NCI-H226 (cell line): ENCODE measurements at places on chromosomes 3 and 15.

DNA sequence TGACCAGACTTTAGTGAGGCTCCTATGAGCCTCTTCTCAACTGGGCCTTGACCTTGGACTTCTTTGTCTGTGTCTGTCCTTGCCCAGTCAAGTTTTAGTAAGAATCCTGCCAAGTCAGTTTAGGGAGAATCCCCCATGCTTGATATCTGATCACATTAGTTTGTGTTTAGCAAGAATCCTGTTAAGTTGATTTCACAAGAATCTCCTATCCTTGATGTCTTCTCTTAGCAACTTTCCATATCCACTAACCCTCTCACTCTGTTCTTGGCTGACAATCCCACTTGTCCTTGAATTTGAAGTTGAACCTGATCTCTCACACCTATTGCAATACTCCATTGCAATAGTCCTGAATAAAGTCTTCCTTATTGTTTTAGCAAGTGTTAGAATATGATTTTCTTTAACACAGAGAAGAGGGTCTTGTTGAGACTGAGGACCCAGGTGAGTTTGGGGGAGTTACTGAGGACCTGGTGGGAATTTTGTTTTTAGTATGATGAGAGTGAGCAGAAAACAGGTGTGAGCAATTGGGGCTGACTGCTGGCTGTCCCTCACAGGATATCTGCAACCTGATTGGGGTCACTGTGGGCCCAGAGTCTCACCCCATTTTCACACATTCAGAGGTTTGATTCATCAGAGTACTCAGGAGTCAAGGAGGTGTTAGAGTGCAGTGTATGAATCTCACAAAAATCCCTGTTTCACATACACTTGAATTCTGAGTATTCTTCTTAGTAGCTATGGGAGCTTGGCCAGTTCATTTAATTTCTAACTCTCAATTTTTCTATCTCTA, 39.9 kb upstream of the TNFAIP8L3 start:
- DNase-seq, result no peak

DNA sequence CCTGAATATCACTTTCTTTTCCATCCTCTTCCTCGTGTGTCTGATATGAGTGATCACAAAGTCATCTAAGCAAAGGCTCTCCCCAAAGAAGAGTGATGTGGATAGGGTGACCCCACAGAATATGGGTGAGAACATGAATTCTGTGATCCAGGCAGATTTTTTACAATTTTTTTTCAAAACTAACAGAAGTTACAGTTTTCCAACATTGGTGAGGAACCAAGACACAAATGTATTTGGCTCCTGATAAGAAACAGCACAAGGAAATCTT, 27.0 kb downstream of the ANXA2 start:
- no peak for DNase-seq

GRCh38 chr3:126540951-126541627, 17.1 kb downstream of the CHST13 start:
- DNase-seq, result no peak

- DNase-seq, result no peak
Observed at GRCh38 chr3:109122690-109123089, 4.8 kb upstream of the MORC1 start.

DNA sequence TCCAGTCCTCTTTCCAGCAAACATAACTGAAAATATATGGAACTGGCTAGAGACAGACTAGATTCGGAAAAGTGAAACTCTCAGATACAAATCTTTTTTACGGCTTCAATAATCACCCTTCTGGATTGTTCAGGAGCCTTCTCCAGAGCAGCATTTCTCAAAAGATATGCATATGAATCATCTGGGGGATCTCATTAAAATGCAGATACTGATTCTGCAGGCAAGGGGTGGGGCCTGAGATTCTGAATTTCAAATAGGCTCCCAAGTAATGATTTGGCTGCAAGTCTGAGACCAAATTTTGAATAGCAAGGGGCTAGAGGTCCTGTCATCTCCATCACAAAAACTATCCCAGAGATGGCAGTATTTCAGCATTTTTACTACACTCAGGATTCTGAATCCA, 165.4 kb downstream of the CTNNB1 start:
- DNase-seq, result no peak

- peak; percentile 99 for DNase-seq
Observed at GRCh38 chr3:23685541-23686258, 120.1 kb upstream of the UBE2E1 start.

DNA sequence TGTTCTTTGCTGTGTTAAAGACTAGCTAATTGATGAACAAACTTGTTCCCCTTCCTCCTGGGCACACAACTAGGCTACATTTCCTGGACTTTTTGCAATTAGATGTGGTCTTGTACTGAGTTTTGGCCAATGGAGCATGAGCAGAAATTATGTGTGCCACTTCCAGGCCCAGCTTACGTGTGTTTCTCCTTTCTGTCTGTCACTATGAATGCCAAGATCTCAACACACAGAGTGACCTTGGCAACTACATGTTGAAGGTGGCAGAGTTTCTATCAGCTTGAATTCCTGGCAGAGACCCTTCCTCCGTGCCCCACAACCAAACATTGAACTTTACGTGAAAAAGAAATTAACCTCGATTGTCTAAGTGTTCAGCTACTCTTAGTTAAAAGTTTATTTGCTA, 81.7 kb upstream of the PIAS1 start:
- no peak for DNase-seq

GRCh38 chr3:9583792-9584191, 30.2 kb upstream of the LHFPL4 start:
- no peak for DNase-seq

GRCh38 chr3:184816614-184817013, 4.6 kb downstream of the VPS8 start:
- DNase-seq, result no peak

- DNase-seq, result no peak
Observed at GRCh38 chr3:26630669-26631389, 8.3 kb downstream of the LRRC3B start.

GRCh38 chr3:171935261-171936123, 92.3 kb downstream of the TMEM212 start:
- no peak for DNase-seq

GRCh38 chr15:33119865-33120264, 74.6 kb downstream of the FMN1 start:
- no peak for DNase-seq

DNA sequence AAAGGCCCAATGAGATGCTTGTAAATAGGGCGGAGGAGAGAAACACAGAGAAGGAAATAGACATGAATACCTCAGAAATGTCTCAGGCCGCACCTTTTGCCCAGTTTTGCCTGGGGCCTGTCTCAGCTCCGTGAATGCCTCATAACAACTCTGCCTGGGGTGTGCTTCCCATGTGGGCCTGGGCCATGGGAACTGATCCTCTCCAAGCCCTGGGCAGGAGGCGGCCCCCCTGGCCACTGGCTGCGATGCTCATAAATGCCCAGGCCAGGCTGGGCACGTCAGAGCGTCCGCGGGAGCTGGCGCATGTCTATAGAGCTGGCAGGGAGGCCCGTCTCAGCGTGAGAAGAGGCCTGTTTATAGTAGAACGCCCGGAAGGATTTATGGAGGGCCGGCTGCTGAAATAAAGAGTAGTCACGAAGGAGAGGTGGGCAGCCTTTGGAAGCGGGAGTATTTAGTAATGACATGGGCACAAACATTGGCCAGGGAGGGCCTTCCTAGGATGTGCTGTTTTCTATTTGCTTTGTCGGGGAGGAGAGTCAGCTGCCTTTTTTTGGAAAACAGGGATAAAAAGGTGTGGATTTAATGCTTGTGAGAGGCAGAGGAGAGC, 85.9 kb upstream of the IGF1R start:
- no peak for DNase-seq

DNA sequence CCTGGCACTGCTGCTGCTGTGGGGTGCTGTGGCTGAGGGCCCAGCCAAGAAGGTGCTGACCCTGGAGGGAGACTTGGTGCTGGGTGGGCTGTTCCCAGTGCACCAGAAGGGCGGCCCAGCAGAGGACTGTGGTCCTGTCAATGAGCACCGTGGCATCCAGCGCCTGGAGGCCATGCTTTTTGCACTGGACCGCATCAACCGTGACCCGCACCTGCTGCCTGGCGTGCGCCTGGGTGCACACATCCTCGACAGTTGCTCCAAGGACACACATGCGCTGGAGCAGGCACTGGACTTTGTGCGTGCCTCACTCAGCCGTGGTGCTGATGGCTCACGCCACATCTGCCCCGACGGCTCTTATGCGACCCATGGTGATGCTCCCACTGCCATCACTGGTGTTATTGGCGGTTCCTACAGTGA, 2.1 kb downstream of the GRM2 start:
- no peak for DNase-seq

GRCh38 chr3:114834175-114834940, 312.7 kb downstream of the ZBTB20 start:
- DNase-seq, result no peak

GRCh38 chr3:184805351-184806038, 6.5 kb upstream of the VPS8 start:
- DNase-seq, result no peak

- DNase-seq, result no peak
Observed at GRCh38 chr15:77988347-77989295, 88.9 kb downstream of the TBC1D2B start.

DNA sequence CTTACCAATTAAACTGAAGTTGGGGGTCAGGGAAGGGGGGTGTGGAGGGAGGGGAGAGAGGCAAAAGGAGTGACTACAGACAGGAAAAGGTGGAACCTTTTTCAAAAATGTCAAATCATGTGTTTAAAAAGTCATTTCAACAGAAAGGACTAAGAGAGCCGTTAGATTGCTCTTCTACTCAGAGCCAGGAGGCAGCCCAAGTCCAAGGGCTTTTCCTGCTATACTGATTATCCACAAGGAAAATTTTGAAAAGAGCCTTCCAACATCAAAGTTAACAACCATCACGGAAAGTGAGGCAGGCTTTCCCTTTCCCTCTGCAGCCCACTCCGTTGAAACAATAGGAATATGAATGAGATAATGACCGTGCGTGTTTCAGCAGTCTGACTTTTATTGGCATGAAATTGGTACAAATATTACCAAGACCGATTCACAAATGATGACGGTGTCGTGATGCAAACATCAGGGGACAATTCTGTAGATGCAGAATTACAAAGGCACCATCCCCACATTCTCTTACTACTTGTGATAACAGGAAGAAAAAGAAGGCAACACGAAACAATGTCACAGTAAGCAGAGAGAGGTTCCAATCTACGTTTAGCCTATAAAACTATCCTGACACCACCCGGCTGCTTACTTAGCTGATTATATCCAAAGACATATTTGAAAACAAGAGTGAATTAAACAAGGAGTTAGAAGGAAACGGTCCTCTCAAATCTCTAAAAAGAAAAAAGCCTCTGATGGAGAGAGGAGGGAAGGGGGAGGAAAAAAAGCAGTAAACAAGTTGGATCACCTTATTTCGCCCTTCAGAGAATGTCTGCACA, 453.7 kb downstream of the FOXP1 start:
- DNase-seq, result no peak

- no peak for DNase-seq
Observed at GRCh38 chr15:44719293-44719999, 8.1 kb downstream of the B2M start.

DNA sequence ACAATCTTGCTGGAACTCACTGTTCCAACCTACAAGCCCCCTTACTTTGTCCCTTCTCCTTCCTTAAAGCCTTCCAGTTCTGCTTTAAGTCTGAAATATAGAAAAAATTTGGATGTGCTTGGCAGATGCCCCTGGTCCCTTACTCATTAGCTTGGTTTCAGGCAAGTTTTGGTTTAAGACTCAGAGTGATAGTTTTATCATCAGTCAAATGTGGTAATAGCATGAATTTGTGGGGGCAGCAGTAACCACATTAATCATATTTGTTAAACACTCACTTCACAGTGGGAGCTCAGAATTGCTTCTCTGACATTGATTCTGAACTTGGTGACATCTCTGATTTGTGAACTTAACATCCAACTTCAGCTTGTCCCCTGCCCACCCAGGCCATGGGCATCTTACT, 58.3 kb upstream of the ALDH1A3 start:
- peak; percentile 25 for DNase-seq

DNA sequence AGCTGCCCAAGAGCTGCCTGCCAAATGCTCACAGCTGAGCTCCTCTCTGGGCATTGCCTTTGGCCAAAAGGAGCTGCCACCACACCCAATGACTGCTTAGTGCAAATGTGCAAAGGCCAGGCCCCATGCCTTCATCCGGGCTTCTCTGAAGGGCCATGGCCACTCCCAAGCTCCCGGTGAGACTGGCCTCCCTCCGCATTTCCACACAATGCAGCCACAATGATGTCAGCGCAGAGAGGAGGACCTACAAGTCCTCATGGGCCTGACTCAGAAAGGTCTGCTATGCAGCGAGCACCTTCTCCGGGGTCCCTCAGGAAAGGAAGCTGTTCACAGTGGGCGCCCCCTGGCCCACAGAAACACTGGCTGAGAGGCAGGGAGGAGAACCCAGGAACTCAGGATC, 12.7 kb downstream of the OXTR start:
- no peak for DNase-seq

- DNase-seq, result no peak
Observed at GRCh38 chr3:53009826-53010539, 35.9 kb downstream of the SFMBT1 start.

GRCh38 chr3:148950806-148951205, 40.5 kb upstream of the GYG1 start:
- DNase-seq, result no peak

DNA sequence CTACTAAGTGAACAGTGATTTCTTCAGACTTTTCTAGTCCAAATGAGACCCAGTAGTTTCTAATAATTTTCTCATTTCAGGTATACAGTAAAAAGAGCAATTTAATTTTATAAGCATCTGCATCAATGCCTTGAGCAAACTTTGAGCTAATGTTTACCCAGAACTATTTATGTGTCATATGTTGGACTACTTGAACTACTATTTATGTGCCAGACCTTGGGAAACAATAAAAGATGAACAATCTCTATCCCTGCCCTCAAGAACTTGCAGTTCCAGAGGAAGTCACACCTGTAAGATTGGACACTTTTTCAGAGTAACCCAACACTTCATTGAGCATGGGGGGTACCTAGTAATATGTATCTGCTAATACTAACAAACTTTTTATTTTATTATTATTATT, 2.3 kb upstream of the UBE3A start:
- DNase-seq, result no peak

DNA sequence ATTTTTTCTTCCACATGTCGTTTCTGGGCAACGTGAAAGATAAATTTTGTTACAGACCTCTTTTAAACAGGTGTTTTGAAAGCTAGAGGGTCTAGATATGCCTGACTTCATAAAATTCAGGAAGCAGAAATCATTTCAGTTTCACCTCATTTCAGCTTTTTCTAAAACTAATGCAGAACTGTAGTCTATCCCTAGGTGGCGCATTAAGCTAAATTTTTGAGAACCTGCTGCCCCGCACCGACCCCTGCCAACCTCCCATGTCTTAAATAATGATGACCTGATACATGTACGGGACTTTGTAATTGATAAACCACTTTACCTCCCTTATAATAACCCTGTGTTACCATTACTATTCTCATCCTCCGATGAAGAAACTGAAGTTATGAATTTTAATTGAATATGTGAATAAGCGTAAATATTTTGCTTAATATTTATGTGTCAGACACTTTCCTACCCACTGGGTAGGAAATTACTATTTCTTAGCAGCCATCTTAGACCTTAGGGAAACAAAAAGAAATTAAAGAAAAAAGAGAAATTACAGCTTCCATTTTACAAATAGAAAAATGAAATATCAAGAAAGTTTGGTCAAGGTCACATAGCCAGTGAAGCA, 78.7 kb upstream of the GCNT3 start:
- DNase-seq, result no peak
